ENCODE measurements at places on chromosomes 6 and 20.

DNA sequence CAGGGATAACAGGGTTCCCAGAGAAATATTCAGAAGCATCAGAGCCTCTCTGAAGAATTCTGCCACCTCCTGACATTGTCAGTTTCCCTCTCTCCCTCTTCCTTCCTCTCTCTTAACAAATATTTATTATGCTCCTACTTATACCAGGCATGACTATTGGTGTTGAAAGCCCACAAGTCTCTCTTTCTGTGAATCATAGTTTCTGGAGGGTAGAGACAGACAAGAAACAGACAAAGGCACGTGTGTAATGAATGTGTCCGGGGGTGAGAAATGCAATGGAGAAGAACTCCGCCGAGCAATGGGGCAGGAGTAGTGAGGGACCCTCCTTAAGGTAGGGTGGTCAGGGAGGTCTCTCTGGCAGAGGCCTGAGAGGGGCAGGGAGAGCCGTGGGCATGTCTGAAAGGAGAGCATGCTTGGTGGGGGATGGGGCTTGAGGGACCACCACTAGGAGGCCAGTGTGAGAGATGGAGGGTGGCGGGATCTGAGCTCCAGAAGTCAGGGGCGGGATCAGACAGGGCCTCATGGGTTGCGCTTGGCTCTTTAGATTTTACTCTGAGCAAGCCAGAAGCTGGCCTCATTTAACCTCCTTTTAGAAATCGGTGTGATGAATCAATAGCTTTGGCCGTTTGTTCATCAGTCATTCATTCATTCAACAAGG lies 57.3 kb downstream of the EYA2 start:
- no peak for DNase-seq

DNA sequence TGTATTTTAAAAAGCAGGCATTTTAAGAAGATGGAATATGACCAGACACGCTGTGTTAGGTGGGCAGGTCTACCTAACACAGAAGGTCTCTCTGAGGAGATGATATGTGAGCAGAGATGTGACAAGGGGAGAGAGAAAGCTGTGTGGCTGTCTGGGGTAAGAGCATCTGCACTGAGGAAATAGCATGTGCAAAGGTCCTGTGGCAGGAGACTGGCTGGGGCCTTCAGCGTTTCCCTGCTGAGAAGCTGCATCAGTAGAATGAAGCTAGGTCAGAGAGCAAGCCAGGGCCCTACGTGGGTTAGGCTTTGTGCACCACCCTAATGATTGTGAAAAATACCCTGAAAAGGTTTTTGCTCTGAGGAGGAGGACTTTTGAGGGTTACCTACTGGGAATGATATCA lies 87.0 kb downstream of the TXNDC5 start:
- no peak for DNase-seq

- no peak for DNase-seq
Measured at GRCh38 chr6:70857387-70858077, 99.3 kb downstream of the B3GAT2 start.

GRCh38 chr20:25077610-25078169 lies 4.3 kb downstream of the VSX1 start:
- DNase-seq = no peak

GRCh38 chr20:48150568-48150967 lies 365.3 kb upstream of the SULF2 start:
- no peak for DNase-seq

DNA sequence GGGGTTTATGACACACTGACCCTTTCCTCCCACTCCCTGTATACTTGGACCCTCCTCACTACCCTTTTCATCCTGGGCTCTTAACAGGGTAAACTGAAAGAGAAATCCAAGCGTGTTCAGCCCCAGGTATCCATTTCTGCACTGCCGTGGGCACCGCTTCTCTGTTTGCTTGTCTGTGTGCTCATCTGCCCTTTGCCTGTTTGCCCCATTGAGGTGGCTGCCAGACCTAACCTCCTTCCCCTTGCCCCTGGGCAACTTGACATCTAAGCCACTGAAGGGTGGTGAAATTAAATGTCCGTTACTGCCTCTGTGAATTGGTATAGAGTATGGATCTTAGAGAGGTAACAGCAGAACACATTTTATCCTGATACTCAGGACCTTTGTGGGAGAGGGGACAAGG lies 38.7 kb downstream of the ACSS2 start:
- no peak for DNase-seq

DNA sequence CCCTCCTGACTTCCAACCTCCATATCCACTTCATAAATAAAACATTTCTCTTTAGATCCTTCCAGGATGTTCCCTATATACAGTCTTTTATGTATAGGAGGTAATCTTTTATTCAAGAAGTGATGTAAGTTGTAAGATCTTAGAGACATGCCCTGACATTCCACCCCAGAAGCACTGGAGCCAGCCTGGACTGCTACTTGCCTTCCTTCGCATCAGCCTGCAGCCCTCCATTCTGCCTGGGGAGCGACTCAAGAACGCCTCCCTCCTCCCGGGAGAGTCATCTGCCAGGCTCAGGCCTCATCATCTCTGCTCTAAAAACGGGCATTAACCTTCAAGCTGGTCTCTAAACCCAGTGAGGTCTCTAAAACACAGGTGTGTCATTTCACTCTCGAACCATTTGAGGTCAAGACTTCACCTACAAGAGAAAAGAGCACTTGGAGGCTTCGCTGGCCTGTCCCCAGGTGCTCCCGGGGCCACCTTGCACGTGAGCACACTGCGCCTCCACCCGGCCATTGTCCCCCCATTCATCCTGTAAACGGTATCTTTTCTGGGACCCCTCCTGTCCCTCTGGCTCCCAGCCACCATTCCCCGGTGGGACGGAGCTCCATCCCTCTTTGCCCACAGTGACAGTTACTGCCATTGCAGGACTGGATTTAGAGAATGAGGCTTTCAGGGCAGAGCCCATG lies 107.5 kb upstream of the PDE10A start:
- DNase-seq = no peak

- no peak for DNase-seq
Measured at GRCh38 chr6:19578481-19578880, 258.7 kb upstream of the ID4 start.

- no peak for DNase-seq
Measured at GRCh38 chr6:125952764-125953501, 3.6 kb upstream of the HINT3 start.

DNA sequence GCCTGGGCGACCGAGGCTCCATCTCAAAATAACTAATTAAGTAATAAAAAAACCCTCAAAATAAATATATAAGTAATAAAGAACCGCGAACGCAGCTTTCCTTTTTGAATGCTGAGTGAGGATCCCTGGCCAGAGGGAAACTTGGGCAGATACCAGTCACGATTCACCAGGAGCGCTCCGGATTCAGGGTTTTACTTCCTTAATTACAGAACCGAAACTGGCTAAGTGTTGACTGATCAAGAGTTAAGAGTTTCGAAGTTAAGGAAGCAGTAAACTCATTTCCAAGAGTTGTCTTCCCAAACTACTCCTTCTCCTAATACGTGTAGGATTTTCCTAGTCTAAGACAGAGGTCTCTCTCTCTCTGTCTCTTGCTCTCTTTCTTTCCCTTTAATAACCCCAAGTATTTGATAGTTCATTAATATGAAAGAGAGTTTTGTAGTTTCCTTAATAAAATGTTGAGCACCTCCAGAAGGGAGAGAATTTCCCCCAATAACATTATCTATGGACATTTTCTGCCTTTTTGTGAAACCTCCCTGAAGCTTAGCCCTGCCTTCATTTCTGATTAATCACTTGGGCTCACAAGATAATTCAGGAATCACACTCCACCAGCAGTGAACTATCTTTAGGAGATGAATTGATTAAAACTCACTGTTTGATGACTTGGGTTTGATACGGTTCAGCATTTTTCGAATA lies 61.4 kb upstream of the ZNF217 start:
- no peak for DNase-seq

DNA sequence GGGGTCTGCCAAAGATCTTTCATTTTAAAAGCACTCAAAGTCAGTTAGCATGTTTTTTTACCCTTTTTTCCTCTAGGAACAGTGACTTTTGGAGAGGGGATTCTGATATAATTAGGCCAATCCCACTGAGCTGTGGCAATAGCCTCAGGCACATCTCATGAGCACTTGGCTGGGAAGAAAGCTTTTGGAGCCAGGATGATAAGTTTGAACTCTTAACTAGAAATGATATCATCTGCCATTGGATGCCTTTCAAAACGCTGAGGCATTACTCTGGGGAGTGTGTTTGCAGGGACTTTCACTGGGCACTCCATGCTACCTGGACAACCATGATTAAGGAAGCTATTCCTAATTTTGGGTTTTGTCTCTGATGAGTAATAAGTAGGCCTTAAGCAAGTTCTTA lies 3.7 kb downstream of the SCGN start:
- no peak for DNase-seq

- no peak for DNase-seq
Measured at GRCh38 chr6:156347656-156348055, 429.5 kb upstream of the ARID1B start.

GRCh38 chr6:35742842-35743241 lies 6.0 kb downstream of the ARMC12 start:
- no peak for DNase-seq

GRCh38 chr20:57048027-57048869 lies 218.2 kb downstream of the BMP7 start:
- no peak for DNase-seq

- DNase-seq = no peak
Measured at GRCh38 chr6:39520411-39520810, 197.9 kb upstream of the KCNK16 start.

DNA sequence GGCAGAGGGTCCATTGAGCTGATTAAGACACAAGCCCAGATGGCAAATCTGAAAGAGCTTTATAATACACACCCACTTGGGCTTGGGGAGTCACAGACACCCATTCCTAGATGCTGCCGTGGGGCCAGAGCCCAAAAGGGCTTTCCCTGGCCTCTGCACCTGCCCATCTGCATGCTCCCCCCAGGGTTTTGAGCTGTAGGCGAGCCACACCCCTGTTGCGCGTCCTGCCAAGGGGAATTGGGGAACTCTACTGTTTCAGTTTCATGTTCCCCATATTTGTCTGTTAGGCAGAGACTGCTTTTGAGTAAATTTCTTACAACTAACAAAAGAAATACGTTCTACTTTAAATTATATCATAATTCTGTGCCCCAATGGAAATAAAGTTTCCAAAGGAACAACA lies 52.9 kb upstream of the FNDC1 start:
- DNase-seq = no peak

DNA sequence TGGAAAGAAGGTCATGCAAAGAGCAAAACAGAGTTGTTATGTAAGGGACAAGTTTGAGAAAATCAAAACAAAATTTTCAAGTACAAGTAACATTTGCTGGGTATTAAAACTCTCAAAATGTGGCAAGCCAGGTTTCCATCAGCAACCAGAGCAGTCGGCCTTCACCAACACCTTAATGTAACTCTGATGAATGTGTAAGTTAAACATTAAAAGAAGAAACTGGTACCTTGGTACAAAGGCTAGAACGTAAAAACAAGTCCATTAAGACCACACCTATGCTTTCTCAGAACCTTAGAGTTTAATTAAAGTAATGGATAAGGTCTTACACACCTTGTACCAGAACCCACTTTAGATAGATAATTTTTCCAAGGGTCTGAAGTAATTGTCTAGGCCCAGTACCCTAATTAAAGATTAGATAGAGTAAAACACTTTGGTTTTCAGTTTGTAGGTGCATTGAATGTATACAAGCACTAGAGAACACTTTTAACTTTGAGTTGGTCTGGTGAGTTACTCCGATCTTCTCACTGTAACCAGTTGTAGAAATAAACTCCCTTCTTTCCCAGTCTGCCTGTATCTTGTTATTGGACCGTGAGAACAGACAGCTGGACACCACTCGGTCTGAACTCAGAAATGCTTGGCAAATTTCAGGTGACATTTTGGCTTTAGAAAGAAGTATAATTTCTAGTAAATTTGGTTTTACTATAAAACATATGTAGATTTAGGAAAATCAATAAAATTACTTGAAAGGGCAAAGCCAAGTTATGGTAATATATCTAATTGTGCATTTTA lies 319.4 kb downstream of the HTR1B start:
- no peak for DNase-seq

DNA sequence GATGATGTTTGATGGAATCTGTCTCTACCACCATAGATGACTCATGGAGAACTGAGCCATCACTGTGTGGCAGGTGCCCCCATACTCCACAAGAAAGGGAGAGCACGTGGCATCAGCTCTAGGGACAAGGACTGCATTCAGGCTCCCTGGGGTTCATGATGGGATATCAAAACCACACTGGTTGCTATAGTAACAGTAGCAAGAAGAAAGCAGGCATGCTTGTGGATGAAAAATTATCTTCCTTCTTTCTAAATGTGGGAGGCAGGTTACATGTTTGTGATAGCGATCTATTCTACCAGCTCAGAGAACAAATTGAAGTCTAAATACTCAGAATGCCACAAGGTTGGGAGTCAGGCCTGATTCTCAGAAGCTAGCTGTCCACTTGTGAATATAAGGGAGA lies 224.2 kb downstream of the ARHGAP18 start:
- no peak for DNase-seq

DNA sequence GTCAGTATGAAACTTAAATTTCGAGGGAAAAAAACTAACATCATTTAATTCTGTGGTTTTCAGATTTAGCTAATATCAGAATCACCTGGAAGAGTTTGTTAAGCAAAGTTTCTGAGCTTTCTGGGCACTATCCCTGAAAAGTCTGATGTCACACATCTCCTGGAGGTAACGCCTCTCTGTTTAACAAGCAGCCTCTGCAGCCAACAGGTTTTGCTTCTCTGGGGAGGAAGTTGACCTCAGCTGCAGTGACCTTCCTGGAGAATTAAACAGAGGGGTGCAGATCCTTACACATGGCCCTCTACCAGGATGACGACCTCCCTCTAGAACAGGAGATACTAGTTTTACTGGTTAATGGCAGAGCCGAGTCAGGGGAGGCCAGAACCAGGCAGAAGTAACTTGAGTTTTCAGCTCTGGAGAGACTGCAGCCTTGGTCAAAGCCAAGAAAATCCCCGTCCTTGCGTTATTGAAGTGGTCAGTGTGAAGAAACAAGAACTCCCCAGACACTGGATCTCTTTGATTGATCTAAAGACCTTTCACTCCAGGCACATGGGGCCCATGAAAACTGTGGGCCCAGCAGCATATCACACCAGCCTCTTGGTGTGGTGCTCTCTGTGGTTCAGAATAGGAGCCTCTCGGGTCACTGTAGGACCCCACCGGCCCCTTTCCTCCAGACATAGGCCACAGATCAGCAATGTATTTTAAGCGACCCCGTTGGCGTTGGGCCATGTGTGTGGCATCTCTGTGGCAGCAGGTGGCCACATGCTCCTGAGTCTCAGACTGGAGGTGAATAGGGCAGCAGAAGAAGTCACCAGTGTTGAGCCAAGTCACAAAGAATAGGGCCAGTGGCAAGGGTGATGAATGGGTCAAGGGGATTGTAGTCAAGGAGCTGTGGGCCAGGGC lies 33.4 kb upstream of the CCR6 start:
- no peak for DNase-seq

- DNase-seq = no peak
Measured at GRCh38 chr20:563187-563586, 19.6 kb upstream of the CSNK2A1 start.

GRCh38 chr6:23688650-23689049 lies 437.4 kb upstream of the NRSN1 start:
- no peak for DNase-seq

DNA sequence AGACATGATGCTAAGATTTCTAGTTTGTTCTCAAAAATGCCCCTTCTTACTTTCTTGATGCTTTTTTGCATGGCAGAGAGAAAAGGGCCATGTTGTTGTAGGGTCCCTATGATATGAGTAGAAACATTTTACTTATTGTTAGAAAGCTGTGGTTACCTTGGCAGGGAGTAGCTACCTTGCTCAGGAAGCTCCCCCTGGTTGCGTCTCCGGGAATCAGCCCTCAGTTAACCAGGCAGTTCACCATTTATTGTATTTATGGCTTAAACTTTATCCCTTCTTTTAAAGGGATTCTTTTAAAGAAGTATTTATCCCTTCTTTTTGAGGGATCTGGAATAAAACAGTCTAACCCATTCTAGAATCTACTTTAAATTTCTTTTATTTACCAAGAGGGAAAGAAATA lies 113.9 kb upstream of the PROKR2 start:
- DNase-seq = no peak
